Nucleus accumbens (tissue), 56 donors: ENCODE measurements at places on chromosomes 4 and X.

DNA sequence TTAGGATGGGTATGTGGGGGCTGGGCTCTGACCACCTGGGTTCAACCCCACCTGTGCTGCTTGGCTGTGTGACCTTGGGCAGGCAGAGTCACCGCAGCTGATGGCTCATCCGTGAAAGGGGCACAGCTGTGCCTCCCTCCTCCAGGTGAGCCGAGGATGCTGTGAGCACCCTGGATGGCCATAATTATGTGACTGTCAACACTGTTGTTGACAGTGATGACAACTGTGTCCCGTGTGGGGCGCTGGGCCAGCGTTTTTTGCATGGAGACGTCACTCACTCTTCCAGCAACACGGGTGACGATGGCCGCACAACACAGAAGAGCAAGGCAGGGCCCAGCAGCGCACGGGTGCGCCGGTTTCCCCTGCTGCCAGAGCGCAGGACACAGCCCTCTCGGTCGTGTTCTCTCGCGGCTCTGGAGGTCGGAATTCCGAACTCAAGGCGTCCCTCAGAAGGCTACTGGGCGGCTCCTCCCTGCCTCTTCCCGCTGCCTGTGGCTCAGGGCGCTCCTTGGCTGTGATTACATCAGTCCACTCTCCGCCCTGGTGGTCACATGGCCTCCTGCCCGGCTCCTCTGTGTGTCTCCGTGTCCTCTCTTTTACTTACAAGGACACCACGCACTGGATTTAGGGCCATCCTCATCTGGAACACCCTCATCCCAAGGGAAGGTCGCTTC is 1.3 kb downstream of the SH3TC1 start:
- DNase-seq, result no peak

DNA sequence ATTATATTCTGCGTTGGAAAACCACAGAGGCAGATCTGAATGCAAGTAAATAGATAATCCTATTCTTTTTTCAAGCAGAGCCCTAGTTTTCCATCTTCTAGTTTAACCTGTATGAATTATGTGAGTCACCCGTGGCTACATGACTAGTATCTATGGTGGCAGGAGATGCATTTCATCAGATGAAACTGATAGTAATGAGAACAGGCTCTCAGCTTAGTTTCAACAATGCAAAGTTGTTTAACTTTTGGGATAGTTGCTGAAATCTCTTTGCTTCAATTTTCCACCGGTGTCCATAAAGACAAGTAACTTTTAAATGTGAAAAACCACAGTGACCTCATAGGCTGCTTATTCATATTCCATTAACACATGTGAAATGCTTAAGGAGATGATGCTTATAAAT is 1317.4 kb upstream of the TENM3 start:
- DNase-seq, result no peak

- DNase-seq, result no peak
Measured at GRCh38 chr4:8353912-8354453, 84.4 kb downstream of the HTRA3 start.

GRCh38 chr4:19401301-19402080 is 850.2 kb upstream of the SLIT2 start:
- no peak for DNase-seq

- no peak for DNase-seq
Measured at GRCh38 chr4:181956512-181956911, 286.7 kb upstream of the TENM3 start.

DNA sequence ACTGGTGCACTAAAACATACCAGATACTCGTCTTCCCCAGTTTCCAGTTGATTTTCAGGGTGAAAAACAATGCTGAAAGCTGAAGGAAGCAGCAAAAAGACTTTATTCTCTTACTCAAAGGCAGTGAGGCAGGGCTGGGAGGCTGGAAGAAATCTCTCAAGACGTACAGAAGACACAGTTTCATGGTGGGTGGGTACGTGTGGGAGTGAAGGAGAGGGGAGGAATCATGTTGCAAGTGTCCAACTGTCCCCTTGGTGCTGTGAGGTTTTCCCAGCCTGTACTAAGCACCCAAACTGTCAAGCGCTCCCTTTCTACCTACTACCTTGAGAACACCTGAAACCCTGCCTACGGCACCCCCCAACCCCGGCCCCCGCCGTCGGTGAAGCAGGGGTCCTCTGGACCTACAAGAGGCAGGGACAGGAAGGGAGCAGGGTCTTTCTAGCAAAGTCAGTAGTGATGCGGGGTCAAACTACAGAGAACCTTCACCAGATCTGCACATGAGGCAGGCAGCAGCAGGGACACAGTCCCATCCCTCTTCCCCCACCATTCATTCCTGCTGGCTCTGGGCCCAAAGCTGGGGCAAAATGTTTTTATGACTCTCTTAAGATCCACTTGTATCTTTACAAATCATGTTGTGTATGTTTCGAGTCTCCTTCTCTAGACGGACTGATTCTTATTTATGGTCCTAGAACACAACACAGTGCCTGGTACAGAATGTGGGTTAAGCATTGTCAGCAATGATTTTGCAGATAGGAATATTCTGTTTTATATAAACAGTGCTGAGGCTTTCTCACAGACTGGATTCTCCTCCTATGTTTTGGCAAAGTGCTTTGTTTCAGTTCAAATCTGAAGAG is 2.4 kb upstream of the SETD7 start:
- DNase-seq, result no peak

GRCh38 chr4:56410247-56411062 is 23.2 kb upstream of the AASDH start:
- peak; percentile 10 for DNase-seq

DNA sequence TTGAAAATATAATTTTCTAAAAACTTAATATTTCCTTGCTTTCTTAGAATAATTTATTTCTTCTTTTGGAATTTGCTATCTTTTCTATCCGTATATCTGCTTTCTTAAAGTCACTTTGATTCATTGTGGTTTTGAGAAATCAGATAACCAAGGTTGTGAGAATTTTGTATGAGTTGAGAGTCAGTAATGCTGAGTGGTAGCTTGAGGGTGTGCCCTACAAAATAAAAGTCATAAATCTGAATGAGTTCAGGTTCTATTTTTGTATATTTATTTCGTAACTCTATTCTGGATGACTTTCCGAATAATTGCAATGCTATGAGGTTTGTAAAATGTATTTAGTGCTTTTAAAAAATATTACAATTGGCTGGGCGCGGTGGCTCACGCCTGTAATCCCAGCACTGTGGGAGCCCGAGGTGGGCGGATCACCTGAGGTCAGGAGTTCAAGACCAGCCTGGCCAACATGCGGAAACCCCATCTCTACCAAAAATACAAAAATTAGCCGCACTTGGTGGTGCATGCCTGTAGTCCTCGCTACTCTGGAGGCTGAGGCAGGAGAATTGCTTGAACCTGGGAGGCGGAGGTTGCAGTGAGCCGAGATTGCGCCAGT is 8.9 kb downstream of the COPS4 start:
- DNase-seq, result no peak

GRCh38 chr4:92182006-92182735 is 121.6 kb upstream of the GRID2 start:
- no peak for DNase-seq

GRCh38 chrX:1511829-1512228 is 25.2 kb downstream of the P2RY8 start:
- no peak for DNase-seq

- DNase-seq, result no peak
Measured at GRCh38 chrX:44621078-44621477, 78.4 kb upstream of the FUNDC1 start.

- DNase-seq, result no peak
Measured at GRCh38 chr4:95068818-95069478, 311.2 kb downstream of the BMPR1B start.

DNA sequence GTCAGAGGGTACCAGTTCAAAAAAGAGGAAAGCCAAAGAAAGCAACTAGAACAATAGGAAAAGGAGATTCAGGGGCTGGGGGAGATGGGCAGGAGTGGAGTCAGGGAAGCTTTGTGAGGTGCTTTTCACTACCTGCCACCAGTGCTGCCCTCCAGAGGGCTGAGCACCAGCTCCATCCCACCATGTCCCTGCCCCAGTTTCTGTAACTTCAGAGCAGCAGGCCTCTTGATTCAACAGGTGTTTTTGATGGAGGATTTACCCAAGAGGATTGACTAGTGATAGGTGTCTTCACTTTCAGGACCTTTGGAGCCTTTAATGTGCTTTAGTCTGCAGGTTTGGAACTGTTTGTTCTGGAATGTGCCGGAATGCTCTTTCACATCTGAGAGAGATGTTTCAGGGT is 12.1 kb downstream of the KIT start:
- DNase-seq, result no peak

DNA sequence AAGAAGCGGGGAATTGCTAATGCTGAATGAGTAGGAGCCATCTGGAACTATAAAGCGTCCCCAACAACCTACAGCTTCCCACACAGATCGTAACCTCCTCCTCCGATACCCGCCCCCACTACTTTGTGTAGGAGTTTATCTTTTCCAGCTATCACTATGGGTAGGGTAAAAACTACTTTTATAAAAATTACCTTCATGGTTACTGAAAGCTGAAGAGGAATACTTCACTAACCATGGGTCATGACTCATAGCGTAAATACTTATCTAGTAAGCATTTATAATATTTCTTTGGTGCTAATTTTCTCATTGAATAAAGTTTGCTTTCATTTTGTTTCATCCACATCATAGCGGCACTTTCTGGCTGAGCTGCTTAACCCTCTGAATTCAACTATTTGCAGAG is 79.4 kb upstream of the TNIP3 start:
- no peak for DNase-seq

GRCh38 chrX:12210196-12210815 is 72.0 kb downstream of the FRMPD4 start:
- DNase-seq, result no peak

- DNase-seq, result peak; percentile 6
Measured at GRCh38 chrX:134990801-134991481, at the start of gene SMIM10. Gene SMIM10, plus strand, starts transcription at chrX:134990991. Its CDS starts 105 bp downstream, at chrX:134991096.

DNA sequence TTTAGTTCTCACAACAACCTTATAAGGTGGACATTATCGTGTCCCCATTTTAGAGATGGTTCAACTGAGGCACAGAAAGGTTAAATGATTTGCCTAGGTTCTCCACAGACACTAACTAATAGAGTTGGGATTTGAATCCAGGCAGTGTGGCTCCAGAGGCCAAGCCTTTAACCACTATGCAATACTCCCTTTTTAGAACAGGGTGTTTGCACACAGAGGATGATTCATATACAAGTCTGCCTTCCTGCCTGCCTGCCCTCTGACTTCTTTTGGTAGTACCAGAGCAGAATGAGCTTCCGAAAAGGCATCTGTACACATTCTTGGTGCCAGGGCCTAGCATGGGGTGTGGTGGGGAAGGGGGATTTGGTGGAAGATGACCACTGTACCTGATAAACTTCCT is 150.8 kb upstream of the ARHGEF9 start:
- DNase-seq, result no peak

- DNase-seq, result no peak
Measured at GRCh38 chrX:33205321-33205720, 6.0 kb downstream of the DMD start.

GRCh38 chrX:13121020-13121555 is 76.7 kb upstream of the FAM9C start:
- no peak for DNase-seq

DNA sequence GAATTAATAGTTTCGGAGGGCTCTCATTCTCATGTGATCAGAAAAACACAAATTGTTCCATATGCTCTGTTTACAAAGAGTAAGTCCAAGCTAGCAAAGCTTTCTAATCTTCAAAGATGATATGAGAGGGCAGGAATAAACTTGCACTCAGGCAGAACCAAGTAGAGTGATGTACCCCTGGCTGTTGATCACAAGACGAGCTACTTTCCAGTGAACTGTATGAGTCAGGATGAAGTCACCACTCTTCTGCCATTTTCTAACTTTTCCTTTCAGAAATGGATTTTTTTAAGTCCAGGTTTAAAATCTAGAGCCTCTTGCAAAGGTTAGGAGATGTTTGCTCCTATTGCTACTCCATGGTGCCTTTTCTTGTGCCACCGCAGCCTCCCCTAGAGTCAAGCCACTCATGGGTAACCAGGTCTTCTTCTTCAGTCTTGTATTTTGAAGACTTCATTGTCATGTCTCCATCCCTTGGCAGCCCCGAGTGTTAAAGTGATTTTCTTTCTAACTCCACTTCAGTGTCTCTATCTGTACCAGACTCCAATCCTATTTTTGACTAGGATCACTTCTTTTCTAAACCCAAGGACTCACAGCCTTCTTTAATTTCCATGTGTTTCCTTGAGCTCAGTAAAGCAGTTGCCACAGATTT is 171.9 kb upstream of the GALNT7 start:
- no peak for DNase-seq

DNA sequence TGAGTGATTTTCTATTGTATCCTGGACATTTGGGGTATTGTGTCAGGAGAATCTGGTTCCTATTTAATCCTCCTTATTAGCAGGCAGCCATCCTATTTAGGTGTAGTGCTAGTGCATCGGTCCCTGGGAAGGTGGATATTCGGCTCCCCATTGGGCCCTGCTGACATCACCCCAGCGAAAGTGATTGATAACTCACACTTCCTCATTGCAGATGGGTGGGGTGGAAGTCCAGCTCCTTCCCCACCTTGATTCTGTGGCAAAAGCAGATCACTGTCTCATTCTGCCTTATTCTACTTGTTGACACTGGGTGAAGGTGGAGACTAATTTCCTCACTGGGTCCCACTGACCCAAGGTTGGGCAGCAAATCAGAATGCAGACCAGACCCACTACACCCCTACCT is 23.2 kb upstream of the BRS3 start:
- no peak for DNase-seq
